ENCODE measurements at places on chromosomes 7 and 10.

- DNase-seq = no peak
These were observed 50.2 kb downstream of the TFAM start for GRCh38 chr10:58435297-58435985.

GRCh38 chr7:1761774-1762173 lies 91.7 kb downstream of the ELFN1 start:
- no peak for DNase-seq

GRCh38 chr10:117138838-117139580 lies 939 bp upstream of the VAX1 start:
- DNase-seq = no peak

DNA sequence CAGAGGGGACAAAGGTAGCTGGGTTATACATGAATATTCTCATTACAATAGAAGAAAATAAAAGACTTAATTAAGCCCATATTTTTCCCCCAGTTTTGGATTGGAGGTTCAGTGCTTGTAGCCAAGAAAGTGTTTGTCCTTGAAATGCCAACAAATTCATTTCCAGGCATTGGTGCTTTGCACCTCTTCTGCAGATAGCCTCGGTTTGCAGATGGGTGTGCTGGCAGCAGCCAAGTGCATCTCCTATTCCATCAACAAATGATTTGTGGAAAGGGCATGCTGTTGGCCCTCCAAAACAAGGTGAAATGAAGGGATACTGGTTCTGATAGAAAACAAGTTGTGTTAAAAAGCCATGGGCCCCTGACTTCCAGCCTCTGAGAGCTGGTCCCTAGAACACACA lies 187.3 kb downstream of the DPY19L1 start:
- no peak for DNase-seq

GRCh38 chr7:131007439-131008330 lies 273.7 kb upstream of the KLF14 start:
- no peak for DNase-seq

DNA sequence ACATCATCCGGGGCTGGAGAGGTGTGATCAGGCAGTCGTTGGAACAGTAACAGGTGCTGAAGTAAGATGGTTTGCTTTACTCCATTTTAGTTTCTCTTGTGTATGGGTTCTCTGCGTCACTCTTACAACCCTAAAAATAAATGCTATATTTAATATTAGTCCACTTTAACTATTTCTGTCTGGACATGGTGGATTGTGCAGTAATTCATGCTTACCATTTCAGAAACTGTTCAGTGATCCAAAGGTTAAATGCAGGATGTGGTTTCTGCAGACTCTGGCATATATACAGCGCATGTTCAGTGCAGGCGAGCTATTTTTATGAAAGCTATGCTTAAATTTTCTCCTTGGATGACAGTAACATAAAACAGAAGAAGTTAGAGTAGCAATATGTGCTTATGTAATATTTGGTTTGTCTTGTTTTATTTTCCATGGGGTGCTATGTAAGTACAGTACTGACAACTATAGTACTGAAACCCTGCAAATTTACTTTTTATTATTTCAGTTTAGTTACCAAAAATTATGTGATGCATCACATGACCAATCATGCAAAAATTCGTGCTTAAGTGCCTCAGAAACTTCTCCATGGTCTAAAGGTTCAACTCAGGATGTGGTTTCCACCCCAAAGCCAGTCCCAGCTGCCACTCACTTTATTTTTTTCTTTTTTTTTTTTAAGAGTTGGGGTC lies 46.6 kb upstream of the GRID1 start:
- DNase-seq = no peak

GRCh38 chr7:4103352-4104091 lies 578.6 kb upstream of the FOXK1 start:
- no peak for DNase-seq

GRCh38 chr7:31440511-31440910 lies 73.4 kb upstream of the ITPRID1 start:
- no peak for DNase-seq

DNA sequence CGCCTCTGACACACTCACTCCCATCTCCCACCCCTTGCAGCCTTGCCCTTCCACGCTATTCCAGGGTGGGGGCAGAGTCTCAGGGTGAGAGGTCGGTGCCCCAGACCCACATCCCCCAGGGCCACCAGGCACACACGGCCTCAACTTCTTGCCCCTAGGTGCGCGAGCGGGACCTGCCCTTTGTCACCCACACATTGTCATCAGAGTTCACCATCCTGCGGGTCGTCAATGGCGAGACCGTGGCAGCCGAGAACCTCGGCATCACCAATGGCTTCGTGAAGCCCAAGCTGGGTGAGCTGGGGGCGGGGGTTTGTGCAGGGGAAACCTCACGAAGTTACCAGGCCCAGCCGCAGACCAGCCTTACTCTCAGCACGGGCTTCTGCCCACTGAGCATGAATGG lies 53.3 kb downstream of the CASTOR2 start:
- DNase-seq = no peak

DNA sequence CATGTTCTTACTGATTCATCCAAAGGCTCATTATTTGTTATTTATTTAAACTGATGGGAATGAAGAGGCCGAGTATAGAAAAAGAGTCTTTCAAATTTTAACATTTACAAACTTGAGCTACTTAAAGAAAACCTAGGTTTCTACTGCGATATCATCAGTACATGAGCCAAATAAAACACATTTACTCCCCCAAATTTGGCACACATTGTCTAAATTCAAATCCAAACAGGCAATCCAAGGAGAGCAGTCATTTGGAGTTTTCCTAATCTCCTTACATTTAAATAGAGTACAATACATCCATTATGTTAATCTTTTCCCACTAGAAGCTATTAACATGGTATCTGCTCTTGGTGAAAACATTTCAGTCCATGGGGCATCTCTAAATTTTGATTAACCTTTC lies 2.2 kb downstream of the NMT2 start:
- no peak for DNase-seq

Measured in cortex of kidney (tissue), 1 donor.